ENCODE measurements at places on chromosomes 1 and 21.

DNA sequence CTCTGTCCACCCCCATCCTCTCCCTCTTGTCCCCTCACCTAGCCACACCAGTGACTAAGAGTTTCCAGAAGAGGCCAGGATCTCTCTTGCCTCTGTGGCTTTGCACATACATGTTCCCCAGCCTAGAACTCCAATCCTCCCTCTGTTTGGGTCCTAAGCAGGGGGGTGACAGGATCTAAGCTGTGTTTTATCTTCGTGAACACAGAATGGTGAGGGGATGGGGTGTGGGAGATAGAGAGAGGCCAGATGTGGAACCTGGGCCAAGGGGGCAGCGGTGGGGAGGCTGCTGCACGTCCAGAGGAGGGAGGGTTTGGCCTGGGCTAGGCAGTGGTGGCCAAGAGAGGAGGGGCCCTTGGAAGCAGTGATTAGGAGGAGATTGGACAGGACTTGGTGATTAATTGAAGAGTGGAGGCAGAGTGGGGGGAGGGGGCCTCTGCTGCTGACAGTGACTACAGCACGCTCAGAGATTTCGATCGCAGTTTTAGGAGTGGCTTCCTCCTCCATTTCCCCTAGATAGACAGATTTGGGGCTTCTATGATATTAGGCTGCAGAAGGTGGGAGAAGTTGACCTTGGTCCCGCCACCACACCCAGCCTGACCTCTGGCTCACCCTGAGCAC lies 17.1 kb upstream of the ADGRB2 start:
- DNase-seq = no peak

DNA sequence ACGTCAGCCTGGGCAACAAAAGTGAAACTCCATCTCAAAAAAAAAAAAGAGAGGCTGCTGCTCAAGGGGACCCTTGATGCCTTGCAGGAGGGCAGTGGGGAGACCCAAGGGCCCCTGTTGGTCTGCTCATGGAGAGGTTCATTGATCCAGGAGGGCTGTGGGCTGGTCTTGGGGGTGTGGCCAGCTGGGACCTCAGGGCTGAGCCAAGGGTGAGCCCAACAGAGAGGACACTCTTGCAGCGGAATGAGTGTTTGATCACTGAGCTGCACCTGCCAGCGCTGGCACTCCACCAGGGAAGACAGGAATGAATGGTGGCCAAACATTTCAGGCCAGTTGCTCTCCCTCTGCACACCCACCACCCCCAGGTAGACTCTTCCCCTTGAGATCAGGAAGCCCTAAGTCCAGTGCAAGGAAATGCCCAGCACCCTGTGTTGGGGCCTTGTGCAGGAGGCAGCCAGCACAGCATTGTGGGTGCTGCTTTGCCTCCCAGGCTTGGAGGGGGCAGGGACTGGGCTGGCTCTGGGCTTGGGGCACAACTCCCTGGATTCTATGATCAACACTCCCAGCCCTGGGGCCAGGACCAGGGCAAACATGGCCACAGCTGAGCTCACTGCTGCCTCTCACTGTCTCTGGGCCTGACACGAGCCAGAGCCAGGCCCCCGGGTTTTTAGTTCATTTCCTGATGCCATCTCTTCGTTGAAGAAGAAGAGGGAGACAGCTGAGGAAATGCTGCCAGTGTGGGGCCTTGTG lies 50.7 kb downstream of the IRF2BP2 start:
- peak; percentile 73 for DNase-seq

DNA sequence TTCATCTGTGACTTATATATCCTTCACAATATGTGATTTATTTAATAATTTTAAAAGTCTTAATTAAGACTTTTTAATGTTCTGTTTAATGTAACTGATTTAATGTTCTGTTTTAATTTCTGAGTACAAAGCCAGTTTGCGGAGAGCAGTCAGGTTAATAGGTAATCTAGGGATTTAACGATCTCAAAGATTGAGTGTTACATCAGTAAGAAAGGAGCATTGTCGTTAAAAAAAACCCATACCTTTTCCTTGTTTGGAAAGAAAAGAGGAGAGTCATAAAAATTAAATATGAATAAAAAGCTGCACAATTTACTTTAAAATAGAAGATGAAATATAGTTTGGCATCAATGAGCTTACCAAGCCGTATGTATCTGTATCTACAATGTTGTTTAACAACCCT lies 621.4 kb downstream of the KIF26B start:
- DNase-seq = no peak

- no peak for DNase-seq
These were observed 4.4 kb upstream of the MATN1 start for GRCh38 chr1:30727824-30728223.

Measured in NCI-H774 (cell line).